ENCODE measurements at places on chromosomes 7 and 10.

- DNase-seq = no peak
Measured at GRCh38 chr7:132152131-132152889, 424.0 kb downstream of the PLXNA4 start.

DNA sequence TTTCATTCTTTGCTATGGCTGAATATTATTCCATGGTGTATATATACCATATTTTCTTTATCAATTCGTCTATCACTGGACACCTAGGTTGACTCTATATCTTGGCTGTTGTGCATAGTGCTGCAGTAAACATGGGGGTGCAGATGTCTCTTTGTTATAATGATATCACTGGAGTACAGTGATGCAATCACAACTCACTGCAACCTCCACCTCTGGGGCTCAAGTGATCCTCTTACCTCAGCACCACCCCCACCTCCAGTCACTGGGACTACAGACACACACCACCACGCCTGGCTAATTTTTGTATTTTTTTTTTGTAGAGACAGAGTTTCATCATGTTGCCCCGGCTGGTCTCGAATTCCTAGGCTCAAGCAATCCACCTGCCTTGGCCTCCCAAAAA lies 15.6 kb downstream of the KLHL7 start:
- DNase-seq = no peak

DNA sequence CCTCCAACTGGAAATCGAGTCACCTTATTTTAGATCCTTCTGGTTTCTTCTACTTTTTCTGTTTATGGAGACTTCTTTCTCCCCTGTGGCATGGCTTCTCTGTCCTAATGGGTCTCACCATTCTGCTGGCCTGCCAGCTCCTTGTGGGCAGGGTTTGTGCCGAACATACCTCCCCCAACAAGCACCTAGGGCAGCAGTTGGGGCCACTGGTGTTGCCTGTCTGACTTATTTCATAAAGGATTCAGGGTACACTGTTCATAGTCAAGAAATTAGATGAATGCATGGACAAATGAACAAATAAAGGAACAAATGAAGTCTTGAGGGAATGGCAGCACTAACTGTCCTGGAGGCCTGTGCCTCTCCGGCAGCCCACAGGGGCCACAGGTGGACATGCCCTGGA lies 55.6 kb upstream of the DOCK1 start:
- DNase-seq = no peak

- DNase-seq = no peak
Measured at GRCh38 chr10:101649525-101650085, 45.4 kb downstream of the FBXW4 start.

GRCh38 chr7:127968547-127968946 lies 62.7 kb downstream of the LRRC4 start:
- no peak for DNase-seq

- DNase-seq = peak; percentile 7
Measured at GRCh38 chr7:15515252-15515651, 46.6 kb downstream of the AGMO start.

Measured in EL (cell line).